Activated CD4-positive, alpha-beta T cell treated with anti-CD3 and anti-CD28 coated beads, Interleukin-2, amount 50 U/mL, for 24 hours (primary cell): ENCODE measurements at places on chromosomes 12 and 14.

- DNase-seq: no peak
Measured at GRCh38 chr14:24880689-24881088, 169.3 kb downstream of the STXBP6 start.

DNA sequence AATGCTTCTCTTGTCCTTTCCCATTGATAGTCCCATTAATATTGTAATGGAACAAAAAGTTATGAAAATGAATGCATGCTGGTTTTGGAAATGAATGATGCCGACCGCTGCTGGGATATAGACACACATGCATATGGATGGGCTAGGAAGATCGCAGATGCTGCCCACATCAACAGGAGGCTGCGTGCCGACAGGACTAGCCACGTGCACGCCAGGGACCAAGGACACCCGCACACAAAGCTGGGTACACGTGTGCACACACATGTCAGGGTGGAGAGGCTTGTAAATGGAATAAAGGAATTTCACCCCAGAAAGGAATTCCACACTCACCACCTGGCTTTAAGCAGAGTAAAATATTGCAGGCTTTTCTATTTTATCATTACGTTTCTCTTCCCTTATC, 153.8 kb upstream of the VASH1 start:
- no peak for DNase-seq

GRCh38 chr12:130952171-130952954, 1.3 kb upstream of the ADGRD1 start:
- no peak for DNase-seq

DNA sequence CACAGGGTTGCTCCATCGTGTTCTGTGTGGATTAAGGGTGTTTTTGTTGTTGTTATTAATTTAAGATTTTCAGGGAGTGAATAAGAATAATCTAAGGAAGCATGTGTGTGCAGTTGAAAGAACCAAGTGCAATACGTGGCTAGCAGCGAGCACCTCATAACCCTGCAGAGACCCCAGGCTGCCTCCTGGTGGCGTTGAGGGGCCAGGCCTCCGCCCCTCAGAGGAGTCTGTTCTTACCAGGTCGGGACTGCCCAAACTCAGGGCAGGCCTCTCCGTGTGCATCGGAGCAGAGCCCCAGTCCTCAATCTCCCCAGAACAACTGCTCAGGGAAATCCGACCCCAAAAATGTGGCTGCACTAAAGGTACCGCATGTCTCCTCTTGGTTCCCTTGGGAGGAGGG, 36.8 kb downstream of the IL31 start:
- no peak for DNase-seq

GRCh38 chr12:89702503-89702902, 6.1 kb downstream of the ATP2B1 start:
- DNase-seq: no peak

GRCh38 chr12:109052097-109052413, 321 bp upstream of the USP30 start:
- no peak for DNase-seq

DNA sequence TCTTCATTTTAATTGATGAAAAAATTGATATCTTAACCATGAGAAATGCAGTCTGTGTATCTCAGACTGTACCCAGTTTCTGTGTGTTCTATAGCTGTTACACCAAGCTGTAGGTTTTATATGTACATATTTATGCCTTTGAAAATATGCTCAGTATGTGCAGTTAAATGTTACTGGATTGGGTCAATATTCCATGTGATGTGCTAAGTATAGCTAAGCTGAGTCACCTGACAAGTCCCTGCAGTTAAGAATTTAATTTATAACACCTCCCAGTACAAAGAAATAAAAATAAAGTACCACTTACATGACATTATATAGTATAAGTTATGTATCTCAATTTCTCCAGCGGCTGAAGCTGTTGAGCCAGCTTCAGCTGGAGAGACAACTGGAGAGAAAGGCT, 984.0 kb downstream of the GALC start:
- DNase-seq: no peak

GRCh38 chr12:126966498-126966897, 1300.5 kb upstream of the TMEM132C start:
- DNase-seq: no peak

DNA sequence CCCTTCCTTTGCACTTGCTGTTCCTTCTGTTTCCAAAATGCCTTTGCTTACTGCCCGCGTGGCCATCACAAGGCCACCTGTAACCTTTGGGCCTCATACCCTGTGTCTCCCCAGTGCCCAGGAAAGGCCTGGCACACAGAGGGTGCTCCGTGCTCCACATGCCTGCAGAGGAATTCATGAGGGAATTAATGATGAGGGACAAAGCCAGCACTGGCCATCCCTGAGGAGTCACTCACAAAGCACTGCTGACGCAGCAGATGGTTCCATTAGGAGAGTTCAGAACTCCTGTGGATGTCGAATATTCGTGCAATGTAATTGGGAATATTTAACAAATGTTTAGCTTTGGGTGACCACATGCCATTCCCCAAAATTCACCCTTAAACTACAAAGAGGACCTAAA, 49.6 kb upstream of the PRMT8 start:
- no peak for DNase-seq

GRCh38 chr12:95766356-95767019, 24.1 kb downstream of the NTN4 start:
- no peak for DNase-seq

GRCh38 chr14:104214431-104215218, 76.2 kb downstream of the KIF26A start:
- no peak for DNase-seq

DNA sequence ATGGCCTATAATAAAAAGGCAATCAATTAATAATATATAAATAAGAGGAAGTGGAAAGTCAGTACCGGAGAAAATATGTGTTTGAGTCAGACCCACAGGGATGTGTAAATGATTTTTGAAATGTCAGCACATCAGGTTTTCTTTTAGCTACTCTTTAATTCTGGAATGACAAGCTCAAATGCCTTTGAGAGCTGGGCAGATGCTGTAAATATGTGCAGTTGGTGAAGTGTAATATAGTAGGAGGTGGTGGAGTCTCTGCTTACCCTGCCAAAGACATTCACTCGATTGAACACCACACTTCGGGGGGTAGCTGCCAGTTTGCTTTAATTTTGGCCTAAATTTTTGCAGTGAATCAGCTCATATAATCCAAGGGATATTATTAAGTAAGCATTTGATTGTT, 93.0 kb downstream of the PLEKHA5 start:
- DNase-seq: no peak

GRCh38 chr14:71403656-71404055, 496.4 kb downstream of the PCNX1 start:
- DNase-seq: peak; percentile 12

DNA sequence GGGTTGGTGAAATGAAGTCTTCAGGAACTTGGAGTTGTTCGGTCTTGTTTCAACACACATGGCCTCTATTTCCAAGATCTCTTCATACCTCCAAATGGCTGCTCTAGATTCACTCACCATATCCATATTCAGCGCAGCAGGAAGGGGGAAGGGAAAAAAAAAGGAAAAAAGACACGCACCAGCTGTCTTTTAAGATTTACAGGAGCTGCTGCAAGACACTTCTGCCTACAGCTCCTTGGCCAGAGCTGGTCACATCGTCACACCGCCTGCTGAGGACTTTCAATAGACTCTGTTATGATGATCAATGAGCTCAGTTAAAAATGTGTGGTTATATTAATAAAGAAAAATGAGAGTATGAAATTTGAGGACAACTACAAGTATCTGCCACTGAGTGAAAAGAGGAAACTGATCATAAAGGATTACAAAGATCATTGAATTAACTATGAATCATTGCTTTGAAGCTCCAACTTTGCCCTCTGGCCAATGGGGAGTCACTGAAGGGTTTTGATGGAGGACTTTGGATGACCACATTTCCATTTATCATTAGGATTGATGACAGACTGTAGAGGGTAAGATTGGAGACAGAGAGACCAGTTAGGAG, 182.1 kb upstream of the HMGA2 start:
- DNase-seq: no peak

GRCh38 chr12:14611640-14612203, 44.0 kb upstream of the PLBD1 start:
- no peak for DNase-seq

DNA sequence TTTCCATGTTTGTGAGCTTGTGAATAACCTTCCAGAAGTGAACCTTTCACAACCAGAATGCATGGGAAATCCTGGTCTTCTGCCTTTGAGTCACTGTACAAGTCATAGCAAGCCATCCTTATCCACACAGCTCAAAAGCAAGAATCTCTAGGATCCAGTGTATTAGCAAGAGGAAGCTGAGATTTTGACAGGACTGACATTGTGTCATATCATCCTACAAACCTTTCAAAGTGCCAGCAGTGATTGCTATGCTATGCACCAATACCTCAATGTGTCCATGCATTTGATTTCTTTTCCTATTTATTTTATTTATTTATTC, 13.5 kb upstream of the NRDE2 start:
- DNase-seq: no peak

DNA sequence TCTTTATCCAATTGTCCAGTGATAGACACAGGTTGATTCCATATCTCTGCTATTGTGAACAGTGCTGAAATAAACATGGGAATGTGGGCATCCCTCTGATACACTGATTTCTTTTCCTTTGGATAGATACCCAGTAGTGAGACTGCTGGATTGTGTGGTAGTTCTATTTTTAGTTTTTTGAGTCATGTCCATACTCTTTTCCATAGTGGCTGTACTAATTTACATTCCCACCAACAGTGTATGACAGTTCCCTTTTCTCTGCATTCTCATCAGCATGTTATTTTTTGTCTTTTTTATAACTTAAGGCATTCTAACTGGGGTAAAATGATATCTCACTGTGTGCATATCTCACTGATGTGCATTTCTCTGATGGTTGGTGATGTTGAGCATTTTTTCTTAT, 24.8 kb upstream of the VASH1 start:
- DNase-seq: no peak

DNA sequence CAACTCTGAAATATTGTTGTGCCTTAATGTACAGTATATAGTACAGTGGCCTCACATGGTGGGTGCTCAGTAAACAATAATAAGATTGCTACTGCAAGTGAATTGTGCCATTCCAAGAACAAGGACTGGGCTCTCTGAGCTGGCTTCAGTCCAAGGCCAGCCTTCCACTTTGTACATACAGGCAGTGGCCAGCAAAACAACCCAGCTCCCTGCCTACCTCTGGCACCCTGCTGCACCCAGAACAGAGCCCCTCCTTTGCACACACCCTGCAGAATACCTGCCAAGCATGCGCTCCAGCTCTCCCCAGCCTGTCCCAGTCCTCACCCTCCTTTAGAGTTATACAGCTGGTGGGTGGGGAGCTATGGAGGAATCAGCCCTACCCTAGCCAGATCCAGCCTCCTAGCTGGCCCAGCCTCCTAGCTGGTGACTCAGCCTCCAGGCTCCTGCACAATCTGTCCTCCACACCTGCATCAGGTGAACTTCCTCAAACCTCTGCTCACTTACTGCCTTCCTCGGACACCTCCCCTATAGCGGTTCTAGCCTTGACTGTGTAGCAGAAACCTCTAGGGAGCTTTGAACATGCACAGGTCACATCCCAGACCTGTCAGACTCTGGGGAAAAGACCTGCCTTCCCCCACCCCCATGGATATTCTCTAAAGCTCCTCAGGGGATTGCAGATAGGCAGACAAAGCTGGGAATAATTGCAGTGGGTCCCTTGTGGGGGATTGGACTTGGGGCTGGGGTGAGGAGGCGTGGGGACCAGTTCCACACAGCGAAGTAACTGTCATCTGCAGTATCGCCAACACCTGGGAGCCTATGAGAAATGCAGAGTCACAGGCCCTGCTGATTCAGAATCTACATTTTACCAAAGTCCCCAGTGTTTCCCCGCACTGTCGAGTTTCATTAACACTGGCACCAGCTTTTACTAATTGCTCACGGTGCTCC, 17.9 kb downstream of the ZDHHC22 start:
- DNase-seq: no peak

DNA sequence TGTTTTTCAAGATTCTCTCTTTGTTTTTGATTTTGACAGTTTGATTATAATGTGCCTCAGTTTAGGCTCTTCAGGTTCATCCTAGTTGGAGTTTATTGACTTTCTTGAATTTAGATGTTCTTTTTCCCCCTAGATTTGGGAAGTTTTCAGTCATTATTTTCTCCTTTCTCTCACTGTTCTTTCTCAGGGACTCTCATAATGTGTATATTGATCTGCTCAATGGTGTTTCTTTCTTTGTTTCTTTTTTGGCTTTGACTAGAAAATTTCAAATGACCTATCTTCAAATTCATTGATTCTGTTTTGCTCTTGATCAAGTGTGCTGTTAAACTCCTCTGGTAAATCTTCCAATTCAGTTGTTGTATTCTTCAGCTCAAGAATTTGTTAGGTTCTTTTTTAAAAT, 108.3 kb downstream of the RGS6 start:
- DNase-seq: no peak

DNA sequence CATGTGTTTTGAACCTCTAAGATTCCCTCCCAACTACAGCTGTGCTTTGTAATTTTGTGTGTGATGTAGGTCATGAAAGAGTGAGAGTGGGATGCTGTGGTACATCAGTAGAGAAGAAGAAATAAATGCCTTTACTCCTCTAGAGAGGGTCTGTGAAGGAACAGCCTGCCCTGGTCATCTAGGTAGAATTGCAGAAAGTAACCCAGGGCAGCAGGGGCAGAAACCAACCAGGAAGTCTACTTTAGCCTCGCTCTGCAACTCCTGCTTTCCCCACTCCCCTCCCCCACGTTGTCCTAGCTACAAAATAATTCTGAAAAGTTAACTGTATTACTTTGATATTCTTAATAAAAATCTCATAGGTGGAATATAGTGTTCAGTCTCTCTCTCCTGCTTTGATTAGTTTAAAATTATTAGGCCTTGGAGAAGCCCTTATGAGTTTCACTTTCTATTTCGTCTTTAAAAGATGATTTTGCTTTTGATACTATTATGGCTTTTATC, 7.5 kb downstream of the TBK1 start:
- DNase-seq: no peak

- no peak for DNase-seq
Measured at GRCh38 chr14:71985538-71986189, 53.4 kb downstream of the RGS6 start.

DNA sequence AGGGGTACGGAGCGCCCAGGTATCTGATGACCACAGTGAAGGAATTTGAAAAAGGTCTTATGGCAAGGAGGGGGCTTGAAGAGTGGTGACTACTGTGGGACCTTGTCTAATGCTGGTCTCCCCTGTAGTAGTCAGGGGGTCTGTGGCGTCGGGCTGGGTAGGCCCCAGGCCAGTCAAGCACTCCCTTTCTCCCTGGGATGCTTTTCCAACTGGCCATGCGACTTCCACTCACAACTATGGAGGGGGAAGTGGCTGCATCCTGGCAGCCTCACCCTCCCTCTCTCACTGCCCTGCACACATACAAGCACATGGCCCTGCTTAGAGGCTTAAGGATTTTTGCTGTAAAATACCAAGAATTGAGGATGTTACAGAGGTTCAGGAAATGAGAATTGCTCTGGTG, 4.1 kb downstream of the TSPAN11 start:
- no peak for DNase-seq

- DNase-seq: no peak
Measured at GRCh38 chr12:46110223-46110611, 119.8 kb upstream of the SCAF11 start.
